NCI-H446 (cell line): ENCODE measurements at places on chromosomes 1 and 21.
A peak's percentile ranks its signal among the peaks of the same experiment; 100 is the strongest.

GRCh38 chr1:3722846-3723245, 29.4 kb upstream of the CCDC27 start:
- DNase-seq = no peak

DNA sequence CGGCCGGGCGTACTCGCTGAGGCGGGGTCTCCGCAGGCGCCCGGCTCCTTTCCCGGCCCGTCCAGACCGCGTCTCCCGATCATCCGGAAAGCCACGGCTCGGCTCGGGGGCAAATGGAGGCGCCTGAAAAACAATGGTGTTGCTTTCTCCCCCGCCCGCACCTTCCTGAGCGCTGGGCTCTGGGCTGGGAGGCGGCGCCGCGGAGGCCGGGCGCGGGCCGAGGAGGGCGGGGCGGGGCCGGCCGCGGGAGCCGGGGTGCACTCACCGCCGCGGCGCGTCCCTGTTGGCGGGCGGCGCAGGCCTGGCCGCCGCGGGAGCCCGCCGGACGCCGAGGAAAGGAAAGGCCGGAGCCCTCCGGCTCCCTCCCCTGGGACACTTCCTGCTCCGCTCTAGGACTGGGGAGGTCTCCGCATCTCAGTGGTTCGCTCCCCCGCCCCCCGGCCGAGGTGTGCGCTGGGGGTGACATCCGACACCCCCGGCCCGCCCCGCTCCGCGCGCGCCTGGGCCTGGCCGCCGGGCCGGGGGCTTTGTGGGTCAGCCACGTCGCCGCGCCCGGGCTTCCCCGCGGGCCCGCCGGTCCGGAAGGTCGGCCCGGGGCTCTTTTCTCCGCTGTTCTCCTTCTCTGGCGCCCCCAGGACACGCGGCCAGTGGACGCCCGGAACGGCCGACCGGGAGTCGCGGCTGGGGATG, at the start of gene ZNF496:
ZNF496 (minus strand) TSS at position 343 of the 690 bp plus-strand sequence. CDS start 2,289 bp downstream, outside the sequence.
- DNase-seq = peak; percentile 90

GRCh38 chr1:201740670-201741111, 88.3 kb upstream of the IPO9 start:
- DNase-seq = no peak

DNA sequence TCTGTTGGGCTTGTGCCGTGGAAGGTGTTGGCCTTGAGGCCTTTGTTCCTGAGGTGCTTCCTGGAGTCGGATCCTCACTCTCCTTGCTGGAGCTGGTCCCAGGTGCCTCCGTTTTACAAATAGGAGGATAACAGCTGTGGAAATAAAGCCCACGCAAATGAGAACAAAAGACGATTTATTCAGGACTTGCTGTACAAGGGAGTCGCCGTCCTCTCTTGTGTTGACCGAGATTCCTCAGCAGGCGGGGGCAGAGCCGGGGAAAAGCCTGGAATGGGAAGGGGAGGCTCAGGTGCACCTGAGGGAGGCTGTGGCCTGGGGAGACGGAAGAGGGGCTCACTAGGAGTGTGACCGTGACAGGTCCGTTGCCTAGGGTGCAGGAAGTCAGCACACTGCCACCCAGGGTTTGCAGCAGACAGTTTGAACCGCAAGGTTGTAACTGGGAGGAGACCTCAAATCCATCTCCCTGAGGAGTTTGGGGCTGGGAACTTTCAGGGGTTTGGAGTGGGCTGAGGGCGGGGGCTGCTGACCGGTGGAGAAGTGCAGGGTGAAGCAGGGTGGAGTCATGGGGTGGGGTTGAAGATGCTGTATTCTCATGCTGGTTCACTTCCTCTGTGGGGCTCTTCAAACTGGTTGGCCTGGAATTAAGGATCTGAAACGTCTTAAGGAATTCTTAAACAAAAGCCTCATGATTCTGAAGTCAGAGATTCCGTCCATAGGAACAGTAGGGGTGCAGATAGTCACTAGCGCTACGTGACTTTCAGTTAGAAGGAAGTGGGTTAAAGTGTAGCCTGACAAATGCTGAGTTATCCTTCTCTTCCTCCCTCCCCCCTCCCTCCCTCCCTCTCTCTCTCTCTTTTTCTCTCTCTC, 2.6 kb upstream of the CSTB start:
- DNase-seq = no peak

DNA sequence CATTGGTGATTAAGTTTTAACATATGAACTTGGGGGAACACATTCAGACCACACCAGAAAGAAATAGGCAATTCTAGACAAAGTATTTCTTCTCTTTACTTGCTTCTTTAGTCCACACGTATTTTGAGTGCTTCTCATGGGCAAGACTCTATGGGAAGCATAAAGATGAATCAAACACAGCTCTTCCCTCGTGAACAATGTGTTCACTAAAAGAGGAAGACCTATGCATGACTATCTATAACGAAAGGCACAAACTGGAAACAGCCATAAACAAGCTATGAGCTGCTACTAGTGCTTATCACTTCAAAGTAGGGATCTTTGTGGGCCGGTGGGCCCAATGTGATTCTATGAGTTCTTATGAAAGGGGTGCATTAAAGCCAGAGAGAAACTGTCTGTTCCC, 53.0 kb upstream of the PRDX6 start:
- DNase-seq = no peak

DNA sequence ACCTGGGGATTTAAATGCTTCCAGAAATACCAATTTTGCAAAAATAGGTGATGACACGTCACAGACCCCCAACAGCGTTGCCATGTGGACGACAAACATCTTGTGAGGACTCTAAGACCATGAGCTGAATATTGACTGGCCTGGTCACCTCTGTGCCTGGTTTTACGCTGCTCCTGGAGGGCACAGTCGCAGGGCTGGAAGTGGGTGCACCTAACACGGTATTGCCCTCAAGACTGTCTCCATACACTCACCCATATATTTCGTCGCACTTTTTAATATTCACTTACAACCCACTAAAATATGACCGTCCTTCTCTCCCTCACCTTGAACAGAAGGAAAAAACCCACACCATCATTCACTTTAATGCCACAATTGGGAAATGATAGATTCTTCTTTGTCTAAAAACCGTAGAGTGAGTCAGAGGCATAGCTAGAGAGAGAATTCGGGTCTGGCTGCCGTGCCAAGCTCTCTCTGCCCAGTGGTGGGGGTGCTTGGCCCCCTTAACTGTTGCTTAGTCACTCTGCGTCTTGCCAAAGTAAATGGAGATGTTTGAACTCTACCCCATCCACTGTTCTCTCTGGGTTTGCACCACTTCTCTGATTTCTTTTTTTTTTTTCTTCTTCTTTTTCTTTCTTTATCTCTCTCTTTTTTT, 40.8 kb upstream of the UTS2 start:
- no peak for DNase-seq
